ENCODE measurements at places on chromosomes 4 and X.

DNA sequence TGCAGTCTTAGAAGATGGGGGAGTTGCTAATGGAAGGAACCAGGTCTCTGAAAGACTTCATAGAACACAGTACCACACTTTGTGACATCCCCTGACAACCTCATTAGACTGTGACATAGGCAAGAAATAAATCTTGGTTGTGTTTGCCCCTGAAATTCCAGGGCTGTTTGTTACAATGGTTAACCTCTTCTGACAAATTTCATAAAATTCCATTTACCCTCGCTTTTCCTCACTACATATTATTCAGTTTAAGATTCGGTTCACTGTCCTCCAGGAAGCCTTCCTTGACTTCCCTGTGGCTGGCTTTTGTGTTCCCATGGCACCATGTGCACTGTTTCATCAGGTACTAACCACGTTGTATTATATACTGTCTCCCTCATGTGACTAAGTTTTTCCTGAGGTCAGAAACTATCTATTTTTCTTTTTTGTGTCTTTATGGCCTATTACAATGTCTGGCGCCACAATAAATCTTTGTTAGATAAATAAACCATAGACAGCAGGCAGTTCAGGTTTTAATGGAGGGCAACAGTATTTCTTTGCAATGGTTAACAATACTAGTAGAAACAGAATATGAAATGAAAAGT is 54.2 kb downstream of the ATXN3L start:
- DNase-seq: no peak

DNA sequence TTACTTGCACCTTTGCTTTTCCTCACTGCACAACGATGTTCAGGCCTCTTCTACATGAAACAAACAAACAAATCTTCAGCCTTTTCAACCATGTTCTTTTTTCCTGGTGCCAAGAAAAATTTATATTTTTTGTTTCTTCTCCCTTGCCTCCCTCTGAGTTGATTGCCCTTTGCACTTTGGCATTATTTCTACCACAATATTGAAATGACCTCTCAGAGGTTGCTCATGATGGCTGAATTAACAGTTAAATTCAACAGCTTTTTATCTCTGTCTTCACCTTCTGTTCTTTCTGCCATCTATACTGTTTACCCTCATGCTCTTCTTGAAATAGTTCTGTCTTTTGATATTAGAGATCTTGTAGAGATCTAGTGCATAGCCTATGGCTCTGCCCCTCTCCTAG is 308.9 kb downstream of the ARHGAP24 start:
- DNase-seq: no peak

- DNase-seq: no peak
Observed at GRCh38 chrX:44705817-44706551, 137.8 kb upstream of the DUSP21 start.

GRCh38 chr4:171812665-171813525 is at the start of gene GALNTL6:
Gene GALNTL6, plus strand, starts transcription at chr4:171813404.
- DNase-seq: no peak

DNA sequence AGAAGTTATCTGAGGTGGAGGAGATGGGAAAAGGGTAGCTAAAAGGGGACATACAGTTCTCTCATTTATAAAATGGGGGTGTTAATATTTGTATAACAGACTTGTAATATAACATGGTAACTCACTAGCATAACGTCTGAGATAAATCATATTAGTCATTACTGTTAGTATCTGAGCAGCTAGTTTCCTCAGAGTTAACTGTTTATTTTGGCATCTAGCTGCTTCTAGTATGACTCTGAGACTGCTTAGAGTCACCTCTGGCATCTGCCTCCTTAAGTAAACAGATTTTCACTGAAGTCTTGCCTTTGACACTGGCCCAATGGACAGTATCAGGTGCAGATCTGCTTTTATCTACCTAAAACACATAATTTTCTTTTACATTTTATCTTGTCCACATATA is 58.1 kb downstream of the SLC30A9 start:
- no peak for DNase-seq

GRCh38 chr4:4477796-4478195 is 64.1 kb downstream of the STX18 start:
- DNase-seq: no peak

- DNase-seq: no peak
Observed at GRCh38 chr4:86264241-86264640, 95.6 kb downstream of the MAPK10 start.

- DNase-seq: no peak
Observed at GRCh38 chrX:133793626-133794025, 191.8 kb downstream of the GPC3 start.

- DNase-seq: no peak
Observed at GRCh38 chr4:24770667-24771066, 24.7 kb upstream of the SOD3 start.

DNA sequence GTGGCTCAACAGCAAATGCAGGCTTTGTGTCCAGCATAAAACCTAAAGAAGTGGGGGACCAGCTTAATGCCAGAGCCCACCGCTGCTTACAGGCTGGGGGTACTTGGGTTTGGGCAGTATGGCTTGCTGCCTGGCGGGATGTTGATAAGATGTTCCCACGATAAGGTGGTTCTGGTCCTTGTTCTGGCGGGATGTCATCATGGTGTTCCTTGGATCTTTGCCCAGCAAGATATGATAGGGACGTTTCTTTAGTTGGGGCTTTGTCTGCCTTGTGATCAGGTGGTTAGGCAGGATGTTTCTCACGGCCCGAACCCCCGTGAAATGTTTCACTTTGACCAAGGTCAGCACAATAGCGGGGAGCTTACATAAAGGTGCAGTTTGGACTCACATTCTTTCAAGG is 35.3 kb downstream of the PNPLA4 start:
- DNase-seq: no peak

DNA sequence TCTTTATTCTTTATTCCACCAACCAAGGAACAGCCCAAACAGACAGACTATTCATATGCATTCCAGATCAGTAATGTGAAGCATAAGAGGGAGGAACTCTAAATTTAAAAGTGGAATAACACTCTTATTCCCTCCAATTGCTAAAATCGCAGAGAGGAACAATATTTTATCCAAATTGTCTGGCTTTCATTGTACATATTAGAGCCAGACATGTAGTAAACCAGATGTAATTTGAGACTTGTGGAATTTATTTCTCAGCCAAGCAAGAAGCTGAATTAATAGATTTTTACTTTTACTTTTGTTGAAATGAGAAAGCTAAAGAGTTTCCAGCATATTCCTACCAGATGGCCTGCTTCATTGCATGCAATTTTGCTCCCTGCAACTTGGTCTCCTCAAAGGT is 674.6 kb upstream of the SLIT2 start:
- no peak for DNase-seq

GRCh38 chr4:1049591-1049905 is 38.1 kb downstream of the FGFRL1 start:
- no peak for DNase-seq

GRCh38 chr4:38069271-38069760 is 109.1 kb downstream of the PTTG2 start:
- no peak for DNase-seq

- peak; percentile 7 for DNase-seq
Observed at GRCh38 chr4:17781300-17782287, at the start of gene FAM184B. Gene FAM184B, minus strand, starts transcription at chr4:17781621. Its CDS starts 322 bp downstream, at chr4:17781299.

GRCh38 chr4:25863831-25864418 is 1.1 kb upstream of the SEL1L3 start:
- no peak for DNase-seq

DNA sequence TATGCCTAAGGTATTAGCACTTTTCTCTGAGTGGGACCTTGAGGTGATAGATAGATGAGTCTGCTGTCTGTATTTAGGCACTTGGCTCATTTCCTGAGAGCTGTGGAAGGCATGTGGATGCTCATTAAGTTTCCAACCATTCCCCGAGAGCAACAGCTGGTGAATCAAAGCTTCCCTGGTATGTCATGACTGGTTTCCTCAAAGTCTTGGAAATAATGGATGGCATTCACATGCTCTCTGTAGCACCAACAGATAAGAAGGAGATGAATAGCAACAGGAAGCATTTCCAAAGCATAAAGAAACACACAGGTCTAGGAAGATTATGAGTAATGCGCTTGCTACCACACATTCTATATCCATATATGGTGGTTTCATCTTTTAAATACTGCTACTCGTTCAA is 118.3 kb upstream of the ETNPPL start:
- no peak for DNase-seq

DNA sequence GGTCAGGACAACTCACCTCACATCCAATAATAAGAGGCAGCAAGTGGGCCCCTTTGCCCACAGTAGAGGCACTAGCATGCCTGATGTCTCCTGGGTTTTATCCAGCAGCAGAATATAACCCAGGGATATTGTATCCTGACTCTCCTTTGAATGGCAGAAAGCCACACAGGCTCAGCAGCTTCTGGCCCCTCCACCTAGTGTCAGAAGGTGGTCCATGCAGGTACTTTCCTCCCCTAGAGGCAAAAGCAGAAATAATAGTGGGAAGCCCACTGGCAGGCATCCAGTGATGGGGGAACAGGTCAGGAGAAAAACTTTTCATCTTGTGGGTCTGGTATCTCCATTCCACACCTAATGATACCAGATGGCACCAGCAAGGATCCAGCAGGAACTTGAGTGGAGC is 75.5 kb upstream of the IRS4 start:
- no peak for DNase-seq

DNA sequence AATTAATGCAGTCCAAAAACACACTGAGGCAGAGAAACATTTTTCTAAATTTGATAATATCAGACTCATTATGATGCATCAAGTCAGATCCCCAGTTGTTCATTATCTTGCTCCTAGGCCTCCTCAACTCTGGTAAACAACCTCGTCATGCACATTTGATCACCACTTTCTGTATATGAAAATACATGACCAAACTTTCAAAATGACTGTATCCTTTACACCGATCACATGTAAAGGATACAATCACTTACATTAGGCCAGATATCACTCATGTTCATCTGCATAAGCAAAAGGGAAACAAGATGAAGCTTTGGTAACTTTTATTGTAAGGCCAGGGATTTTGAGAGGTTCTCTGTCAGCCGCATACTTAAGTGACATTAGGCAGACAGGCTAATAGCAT is 99.4 kb upstream of the IL1RAPL1 start:
- no peak for DNase-seq

- no peak for DNase-seq
Observed at GRCh38 chr4:52641854-52642563, 17.1 kb downstream of the USP46 start.

- peak; percentile 3 for DNase-seq
Observed at GRCh38 chr4:82561786-82562563, at the start of gene TMEM150C. Gene TMEM150C, minus strand, starts transcription at chr4:82561988. Its CDS starts 57,331 bp downstream, at chr4:82504657.

DNA sequence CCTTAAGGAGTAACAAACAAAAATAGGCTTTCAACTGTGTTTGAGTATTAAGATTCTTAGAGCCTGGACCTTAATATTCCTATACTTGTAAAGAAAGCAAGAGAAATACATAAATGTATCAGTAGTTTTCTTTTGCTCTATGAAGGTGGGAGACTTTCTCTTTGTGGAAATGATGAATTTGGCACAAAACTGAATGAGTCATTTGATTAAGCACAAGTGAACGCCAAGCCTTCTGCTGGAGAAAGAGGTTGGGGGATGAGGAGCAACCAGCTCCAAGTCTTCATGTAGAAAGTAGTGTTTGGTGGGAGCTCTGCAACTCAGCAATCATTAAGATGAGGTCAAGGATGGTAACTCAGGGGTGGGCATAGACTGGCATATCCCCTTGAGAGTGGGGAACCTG is 49.6 kb downstream of the MEPE start:
- DNase-seq: no peak

DNA sequence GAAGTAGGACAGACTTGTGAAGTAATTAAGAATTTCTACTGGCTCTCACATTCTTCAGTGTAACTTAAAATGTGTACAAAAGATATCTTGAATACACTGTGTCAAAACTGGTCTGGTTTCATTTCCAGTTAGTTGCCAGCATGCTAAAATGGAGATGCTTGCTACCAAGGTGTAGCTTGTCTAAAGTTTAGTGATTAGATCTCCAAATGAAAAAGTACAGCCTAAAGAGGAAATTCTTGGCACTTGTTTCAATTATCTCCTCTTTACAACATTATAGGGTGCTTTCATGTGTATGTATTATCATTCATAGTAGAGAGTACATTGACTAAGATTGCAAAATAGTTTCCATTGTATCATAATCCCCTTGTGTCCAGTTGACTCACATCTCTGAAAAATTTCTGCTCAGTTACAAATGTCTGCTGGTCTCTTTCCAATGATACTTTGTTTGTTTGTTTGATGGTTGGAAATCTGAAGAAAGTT is 97.3 kb upstream of the SPRY1 start:
- DNase-seq: no peak

DNA sequence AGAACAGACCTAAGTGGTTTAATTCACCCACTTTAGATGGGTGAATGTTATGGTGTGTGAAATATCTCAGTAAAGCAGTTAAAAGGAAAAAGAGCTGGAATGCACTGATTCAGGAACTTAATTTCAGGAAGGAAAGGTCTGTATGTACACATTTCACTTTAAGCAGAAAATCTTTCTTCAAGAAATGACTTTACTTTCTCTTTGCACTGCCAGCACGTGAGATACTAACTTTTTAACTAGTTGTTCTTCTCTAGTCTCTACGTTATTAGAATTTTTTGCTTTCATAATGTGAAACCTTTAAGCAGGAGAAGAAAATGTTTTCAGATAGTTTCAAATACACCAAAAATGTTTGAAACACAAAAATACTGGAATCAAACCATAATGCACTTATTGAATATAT is 18.8 kb downstream of the C4orf46 start:
- no peak for DNase-seq

DNA sequence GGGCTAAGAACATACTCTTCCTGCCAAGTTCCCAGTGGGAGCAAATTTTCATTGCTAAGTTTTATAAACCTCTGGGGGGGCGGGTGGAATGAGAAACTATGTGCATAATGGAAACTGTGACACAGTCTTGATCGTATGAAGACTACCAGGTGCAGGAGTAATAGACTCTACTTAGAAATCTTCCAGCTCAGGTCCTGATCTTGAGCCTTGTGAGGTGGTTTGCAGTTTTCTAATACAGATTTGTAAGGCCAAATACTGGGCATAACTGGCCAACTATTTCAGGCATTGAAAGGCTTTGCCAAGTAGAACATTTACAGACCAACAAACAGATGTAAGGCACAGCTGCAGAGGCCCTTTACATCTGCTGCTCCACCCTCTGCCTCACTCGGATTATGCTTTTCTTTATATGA is 89.7 kb upstream of the CBR4 start:
- no peak for DNase-seq

DNA sequence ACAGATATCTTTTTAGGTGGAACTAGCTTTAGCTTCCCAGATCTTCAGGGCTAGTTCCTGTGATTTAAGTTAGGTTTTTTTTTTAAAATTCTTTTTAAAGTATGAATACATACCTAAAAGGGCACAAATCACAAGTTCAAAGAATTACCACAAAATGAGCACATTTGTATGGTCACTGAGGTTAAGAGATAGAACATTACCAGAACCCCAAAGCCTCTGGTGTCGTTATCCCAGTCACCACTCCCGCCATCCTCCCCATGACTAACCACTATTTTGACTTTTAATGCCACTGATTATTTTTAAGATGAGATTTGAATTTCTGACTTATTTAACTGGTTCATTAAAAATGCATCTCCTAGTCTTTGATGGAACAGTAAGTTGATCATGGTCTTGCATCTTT is 5.4 kb downstream of the PGK1 start:
- peak; percentile 13 for DNase-seq

- DNase-seq: no peak
Observed at GRCh38 chr4:24001486-24002329, 111.9 kb upstream of the PPARGC1A start.
